ENCODE measurements at places on chromosomes 2 and 18. TPM values are rescaled to one million over a fixed set of nuclear protein-coding genes. Genes with fewer than 3 reads are reported as not detected.
A peak's percentile ranks its signal among the peaks of the same experiment; 100 is the strongest.

GRCh38 chr18:14964002-14964401 is 216.0 kb downstream of the ANKRD30B start:
- no peak for DNase-seq

DNA sequence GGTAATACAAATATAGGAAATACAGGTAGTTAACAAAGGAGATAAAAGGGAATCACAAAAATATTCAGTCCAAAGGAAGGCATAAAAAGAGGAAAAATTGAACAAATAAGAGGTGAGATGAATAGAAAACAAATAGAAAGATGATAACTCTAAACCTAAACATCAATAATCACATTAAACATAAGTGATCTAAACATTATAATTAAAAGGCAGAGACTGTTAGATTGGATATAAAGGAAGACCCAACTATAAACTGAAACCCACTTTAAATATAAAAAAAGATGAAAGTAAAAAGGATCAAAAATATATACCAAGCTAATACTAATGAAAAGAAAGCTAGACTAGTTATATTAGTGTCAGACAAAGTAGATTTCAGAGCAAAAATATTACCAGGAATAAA is 152.3 kb downstream of the ZBTB7C start:
- no peak for DNase-seq

Gene METAP1D
- 2.2 TPM for total RNA-seq

Gene TTR
- total RNA-seq = not detected

DNA sequence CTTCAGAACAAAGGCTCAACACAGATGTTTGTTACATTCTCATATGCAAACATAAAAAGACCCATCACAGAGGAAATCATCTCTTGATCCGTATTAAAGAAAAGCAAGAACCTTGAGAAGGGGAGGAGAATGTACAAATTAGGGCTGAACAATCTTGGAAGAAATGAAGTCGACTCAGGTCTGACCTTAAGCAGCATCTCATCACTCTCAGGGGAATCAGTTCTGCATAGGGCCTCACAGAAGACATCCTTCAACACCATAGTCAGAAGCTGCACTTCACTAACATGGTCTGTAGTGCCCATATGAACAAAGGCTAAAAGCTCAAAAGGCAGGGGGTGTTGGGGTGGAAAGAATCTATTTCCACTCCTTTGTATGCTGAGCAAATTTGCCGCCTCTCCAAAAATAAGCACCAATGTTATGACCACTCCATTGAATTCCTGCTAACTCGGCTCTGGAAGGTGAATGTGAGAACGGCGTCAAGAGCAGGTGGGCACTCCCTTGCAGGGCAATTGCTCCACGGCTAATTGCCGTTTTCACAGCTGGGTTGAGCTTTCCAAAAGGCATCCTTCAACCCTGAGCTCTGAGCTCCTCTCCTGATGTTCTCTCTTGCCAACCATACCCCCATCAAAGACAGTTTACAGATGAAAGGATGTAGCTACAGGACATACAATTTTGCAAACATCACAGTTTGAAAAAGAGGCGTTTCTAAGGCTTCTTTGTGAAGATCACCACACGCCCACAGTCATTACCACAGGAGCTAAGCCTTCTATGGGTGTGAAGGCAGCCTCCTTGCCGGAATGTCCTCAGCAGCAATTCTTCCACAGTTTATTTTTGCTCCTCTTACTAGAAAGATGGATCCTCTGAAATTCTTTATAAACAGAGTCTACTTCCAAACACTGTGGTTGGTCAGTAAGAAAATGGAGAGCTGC is 10.0 kb downstream of the KLF7 start:
- DNase-seq = no peak

DNA sequence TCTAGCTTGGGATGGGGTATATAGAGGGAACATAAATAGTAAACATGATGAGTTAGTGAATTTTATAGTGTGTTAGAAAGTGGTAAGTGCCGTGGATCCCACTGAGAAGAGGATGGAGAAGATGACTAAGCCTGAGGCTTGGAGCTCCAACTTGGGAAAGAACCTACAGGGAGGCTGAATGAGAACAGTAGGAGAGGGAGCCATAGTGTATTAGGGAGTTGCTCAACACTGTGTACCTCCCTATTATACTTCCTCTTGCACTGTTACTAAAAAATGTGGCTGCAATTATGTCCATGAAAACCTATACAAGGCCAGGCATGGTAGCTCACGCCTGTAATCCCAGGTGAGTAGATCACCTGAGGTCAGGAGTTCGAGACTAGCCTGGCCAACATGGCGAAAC is 2.9 kb upstream of the SLC19A3 start:
- peak; percentile 37 for DNase-seq

- DNase-seq = peak; percentile 29
Measured at GRCh38 chr2:86512034-86512433, 51.2 kb downstream of the CHMP3 start.

- DNase-seq = no peak
Measured at GRCh38 chr2:102012061-102012614, 20.4 kb downstream of the IL1R2 start.
